ENCODE measurements at places on chromosomes 12 and 14. TPM values are rescaled to one million over a fixed set of nuclear protein-coding genes. Genes with fewer than 3 reads are reported as not detected.
A peak's percentile ranks its signal among the peaks of the same experiment; 100 is the strongest.

- DNase-seq, result no peak
Observed at GRCh38 chr12:13947276-13947946, 34.0 kb downstream of the GRIN2B start.

GRCh38 chr12:94525951-94526350 lies 66.3 kb upstream of the CEP83 start:
- DNase-seq, result no peak

KRT82 gene
- total RNA-seq, result not detected

ERGIC2 gene
- total RNA-seq, result 70.3 TPM

DNA sequence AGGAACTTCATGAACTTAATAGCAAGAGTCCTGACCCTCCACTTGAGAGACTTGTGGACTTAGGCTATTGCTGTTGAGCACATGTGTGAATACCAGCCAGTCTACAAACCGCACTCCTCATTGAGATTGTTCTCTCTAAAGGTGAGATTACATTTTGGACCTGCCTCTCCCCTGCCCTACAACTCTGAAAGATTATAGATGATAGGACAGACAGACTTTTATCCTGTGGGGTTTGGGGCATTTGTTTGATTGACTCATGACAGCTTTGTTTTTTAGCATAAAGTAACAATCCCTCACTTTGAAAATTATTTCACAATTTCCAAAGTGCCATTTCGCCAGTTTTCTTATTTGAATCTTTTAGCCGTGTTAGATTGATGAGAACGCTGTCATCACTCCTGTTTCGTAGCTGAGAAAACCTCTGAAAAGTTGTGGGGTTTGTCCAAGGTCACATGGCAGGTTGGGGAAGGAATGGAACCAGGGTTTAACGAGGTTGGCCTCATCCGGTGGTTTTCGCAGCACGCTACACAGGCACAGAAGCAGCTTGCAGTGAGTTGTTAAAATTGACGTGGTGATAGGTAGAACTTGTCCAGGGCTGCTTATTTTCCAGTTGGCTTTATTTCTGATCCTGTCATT lies 836 bp downstream of the EVL start:
- DNase-seq, result peak; percentile 25

DNA sequence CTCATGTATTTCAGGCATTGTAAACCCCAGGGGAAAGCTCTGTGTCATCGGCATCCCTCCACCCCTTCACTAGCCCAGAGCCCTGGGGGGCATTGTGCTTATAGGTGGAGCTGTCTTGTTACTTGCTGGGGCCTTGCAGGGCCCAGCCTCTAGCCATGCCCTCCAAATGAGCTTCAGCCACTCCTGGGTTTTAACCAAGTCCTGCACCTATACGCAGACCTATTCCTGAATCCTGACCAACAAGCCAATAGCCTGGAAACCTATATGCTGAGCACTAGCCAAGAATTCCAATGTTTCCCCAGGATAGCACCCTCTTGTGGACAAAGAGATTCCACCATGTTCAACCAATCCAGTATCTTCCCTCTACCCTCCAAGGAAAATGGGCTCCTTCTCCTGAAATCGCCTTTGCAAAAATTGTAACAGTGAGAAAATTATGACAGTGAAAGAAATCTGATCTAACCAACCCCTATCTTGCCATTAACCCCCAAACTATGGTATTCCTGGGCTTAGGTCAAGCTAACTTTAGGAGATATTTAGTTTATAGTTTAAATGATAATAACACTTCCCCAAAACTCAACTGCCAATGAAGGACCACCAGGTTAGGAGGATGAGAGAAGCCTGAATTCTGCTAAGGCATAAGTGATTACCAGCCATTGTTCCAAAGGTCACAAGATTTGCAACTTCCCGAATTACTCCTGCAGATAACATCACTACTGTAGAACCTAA lies 55.5 kb downstream of the TTC7B start:
- DNase-seq, result peak; percentile 74

- DNase-seq, result no peak
Observed at GRCh38 chr12:9079883-9080675, 35.6 kb downstream of the A2M start.

ACRBP gene
- 0.73 TPM for total RNA-seq

RHOJ gene
- total RNA-seq, result 63.6 TPM

GRCh38 chr12:69738351-69739286 lies at the start of gene RAB3IP:
Gene RAB3IP, plus strand, starts transcription at chr12:69738860. Its CDS starts 16,549 bp downstream, at chr12:69755409.
- peak; percentile 97 for DNase-seq

GRCh38 chr12:89893972-89894706 lies 185.5 kb upstream of the ATP2B1 start:
- no peak for DNase-seq

GRCh38 chr14:92794547-92794941 lies 439 bp downstream of the GOLGA5 start:
- no peak for DNase-seq

C14orf93 gene
- total RNA-seq, result 12.4 TPM

CAPZA3 gene
- total RNA-seq, result not detected

Measured in osteocyte (in vitro differentiated cells).